CD4-positive, alpha-beta T cell (primary cell): ENCODE measurements at places on chromosomes 4 and X. TPM values are rescaled to one million over a fixed set of nuclear protein-coding genes. Genes with fewer than 3 reads are reported as not detected.

Gene TMPRSS11D
- not detected for total RNA-seq

Gene RAB40A
- 0.16 TPM for total RNA-seq

Gene TET2
- total RNA-seq = 31.0 TPM

Gene TLR10
- not detected for total RNA-seq

Gene PLAC8
- total RNA-seq = 249 TPM

Gene ADH1C
- total RNA-seq = not detected

Gene CTAG2
- not detected for total RNA-seq

Gene SPANXA1
- total RNA-seq = not detected
